ENCODE measurements at places on chromosomes 3 and 15.

GRCh38 chr3:195546130-195546560 is 3.0 kb upstream of the PPP1R2 start:
- DNase-seq, result no peak

- no peak for DNase-seq
These were observed 40.9 kb upstream of the STRIT1 start for GRCh38 chr3:155334215-155334913.

- no peak for DNase-seq
These were observed 62.7 kb upstream of the OSTN start for GRCh38 chr3:191136347-191136746.

- no peak for DNase-seq
These were observed 18.2 kb downstream of the KLHL6 start for GRCh38 chr3:183537295-183537730.

DNA sequence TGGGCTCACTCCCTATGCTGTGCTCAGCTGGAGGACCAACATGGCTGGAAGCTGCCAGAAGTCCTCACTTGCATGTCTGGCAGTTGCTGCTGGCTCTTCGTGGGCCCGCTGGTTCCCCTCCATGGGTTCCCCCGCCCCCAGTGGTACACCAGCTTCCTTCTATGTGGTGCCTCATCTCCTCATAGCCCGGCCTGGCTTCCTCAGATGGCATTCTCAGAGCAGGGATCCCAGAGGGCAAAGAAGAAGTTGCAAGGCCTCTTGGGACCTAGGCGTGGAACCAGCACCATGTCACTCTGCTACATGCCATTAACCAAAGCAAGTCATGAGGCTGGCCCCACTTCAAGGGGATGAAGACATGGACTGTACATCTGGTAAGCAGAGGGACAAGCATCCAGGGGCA is 2.9 kb upstream of the CFAP92 start:
- no peak for DNase-seq

DNA sequence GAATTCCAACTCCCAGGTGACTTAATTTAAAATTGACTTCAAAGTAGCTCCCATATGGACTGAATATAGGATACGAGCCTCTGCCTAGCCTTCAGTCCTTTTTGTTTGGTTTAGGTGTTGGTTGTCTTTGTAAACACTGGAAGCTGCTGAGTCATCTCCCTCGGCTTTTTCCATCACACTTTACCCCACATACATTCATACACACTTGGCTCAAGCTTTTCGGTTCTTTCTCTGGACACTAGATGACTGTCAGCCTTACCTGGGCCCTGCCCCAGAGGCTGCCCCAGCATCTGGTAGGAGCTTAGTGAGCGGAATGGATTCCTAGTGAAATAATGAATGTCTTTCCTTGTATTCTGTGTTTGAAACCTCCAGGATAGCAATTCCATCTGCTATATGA is 201.5 kb upstream of the IL12A start:
- DNase-seq, result no peak

DNA sequence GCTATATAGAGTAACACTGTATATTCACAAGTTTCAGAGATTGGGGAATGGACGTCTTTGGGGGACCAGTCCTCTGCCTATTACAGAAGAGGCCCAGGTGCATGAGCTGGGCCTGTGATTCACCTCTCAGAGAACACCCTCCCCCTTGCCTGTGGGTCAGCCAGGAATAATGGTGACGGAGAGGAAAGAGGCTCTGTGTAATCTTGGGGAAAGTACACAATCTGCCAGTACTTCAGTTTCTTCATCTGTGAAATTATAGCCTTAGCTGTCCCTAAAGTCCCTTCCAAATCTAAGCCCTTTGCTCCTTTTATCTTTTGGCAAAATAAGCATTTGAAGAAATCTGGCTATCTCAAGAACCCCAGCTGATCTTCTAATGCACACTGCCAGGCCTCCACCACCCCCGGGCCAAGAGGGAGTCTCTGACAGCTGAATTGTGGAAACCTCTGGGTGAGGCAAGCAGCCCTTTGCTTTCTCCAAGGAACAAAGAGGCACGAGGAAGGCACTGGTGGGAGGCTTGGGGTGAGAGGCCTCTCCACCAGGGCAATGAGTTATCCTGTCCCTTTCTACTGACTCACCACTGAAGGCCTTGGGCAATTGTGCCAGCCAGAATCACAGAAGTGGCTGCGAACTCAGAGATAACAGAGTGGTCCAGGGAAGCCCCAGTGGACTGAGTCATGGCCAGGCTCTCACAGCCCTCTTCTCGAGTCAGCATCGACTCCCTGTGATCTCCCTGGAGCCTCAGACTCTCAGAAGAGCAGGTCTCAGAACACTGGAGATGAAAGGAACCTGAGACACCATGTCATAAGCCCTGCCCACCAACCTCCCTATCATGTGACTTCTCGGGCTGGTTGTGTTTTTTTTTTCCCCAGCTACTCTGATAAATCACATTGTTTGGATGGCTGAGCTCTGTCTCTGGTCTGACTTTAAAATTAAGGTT is 31.8 kb downstream of the CCNL1 start:
- no peak for DNase-seq

DNA sequence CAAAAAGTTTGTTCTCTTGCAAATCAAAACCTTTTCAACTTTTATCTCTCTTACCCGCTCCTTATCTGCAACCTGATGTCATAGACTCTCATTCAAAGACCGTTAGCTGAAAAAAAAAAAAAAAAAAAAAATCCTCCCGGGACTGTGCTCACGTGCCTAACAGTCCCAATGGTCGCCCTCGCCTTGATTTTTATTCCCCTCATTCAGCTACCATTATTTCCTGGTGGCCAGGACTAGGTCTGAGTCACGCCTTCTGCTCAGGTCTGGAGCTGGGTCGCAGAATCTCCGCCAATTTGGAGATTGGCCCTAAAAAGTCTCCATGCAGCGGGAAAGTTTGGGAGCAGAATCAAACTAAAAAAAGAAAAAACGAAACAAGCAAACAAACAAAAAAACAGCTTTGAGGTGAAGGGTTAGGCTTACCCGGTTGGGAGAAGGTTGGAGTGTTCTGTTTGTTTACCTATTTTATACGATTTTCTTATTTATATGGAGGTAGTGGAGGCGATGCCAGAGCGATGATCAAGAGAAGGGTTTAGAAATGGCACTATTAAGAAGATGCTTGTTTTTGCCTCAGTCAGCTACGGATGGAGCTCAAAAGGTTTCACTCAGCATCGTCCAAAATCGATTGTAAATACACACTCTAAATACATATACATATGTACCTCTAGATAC is 51.1 kb downstream of the ZIC4 start:
- DNase-seq, result no peak

GRCh38 chr3:150114873-150115540 is 144.3 kb upstream of the PFN2 start:
- DNase-seq, result no peak

DNA sequence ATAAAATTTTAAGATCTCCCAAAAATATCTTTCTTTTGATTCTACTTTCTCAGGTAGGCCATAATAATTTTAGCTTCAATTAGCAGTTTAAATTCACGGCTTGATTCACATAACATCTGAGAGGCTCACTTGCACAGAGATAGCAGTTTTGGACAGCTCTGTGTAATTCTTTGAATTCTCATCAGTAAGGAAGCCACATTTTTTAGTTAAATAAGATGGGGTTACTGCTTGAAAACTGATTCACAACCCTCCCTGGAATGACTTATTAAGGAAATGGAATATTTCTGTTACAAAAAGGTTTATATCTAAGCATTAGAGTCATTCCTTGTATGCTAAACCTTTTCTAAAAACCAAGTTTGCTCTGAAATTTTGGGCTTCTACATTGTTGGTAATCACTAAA is 212.7 kb downstream of the ALCAM start:
- no peak for DNase-seq

DNA sequence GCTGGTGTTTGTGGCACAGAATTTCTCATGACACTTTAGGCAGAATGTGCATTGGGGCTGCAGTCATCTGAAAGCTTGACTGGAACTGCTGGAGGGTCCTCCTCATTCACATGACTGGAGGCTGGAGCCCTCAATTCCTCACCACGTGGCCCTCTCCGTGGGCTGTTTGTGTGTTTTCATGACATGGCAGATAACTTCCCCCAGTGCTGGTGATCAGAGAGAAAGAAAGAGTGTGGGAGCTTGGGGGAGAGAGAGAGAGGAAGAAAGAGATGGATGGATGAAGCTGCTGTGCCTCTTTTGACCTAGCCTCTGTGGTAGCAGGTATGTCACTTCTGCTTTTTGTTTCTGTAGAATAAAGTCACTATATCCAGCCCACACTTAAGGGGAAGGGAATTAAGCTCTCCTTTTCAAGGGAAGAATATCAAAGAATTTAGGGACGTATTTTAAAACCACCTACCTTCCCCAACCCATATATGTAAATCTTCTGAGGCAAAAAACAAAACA is 169.6 kb upstream of the IL12A start:
- no peak for DNase-seq

GRCh38 chr15:93289941-93290617 is 201.1 kb upstream of the RGMA start:
- DNase-seq, result no peak

GRCh38 chr15:32716915-32717425 is 834 bp upstream of the GREM1 start:
- DNase-seq, result peak; percentile 29

DNA sequence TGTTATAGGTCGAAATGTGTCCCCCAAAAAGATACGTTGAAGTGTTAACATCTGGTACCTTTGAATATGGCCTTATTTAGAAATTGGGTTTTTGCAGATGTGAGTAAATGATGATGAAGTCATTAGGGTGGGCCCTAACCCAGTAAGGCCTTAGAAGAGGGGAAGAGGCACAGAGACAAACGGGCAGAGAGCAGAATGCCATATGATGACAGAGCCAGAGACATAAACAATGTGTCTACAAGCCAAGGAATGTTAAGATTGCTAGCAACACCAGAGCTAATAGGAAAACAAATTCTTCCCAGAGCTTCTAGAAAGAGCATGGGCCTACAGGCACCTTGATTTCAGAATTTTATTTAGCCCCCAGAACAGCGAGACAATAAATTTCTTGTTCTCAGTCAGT is 693.1 kb upstream of the NECTIN3 start:
- DNase-seq, result no peak

DNA sequence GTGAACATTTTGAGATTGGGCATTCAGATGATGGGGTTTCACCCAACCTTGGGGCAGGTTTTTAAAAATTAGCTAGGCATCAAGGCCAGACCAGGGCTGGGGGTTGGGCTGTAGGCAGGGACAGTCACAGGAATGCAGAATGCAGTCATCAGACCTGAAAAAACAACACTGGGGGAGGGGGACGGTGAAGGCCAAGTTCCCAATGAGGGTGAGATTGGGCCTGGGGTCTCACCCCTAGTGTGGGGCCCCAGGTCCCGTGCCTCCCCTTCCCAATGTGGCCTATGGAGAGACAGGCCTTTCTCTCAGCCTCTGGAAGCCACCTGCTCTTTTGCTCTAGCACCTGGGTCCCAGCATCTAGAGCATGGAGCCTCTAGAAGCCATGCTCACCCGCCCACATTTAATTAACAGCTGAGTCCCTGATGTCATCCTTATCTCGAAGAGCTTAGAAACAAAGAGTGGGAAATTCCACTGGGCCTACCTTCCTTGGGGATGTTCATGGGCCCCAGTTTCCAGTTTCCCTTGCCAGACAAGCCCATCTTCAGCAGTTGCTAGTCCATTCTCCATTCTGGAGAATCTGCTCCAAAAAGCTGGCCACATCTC is 6.1 kb downstream of the RHO start:
- no peak for DNase-seq

DNA sequence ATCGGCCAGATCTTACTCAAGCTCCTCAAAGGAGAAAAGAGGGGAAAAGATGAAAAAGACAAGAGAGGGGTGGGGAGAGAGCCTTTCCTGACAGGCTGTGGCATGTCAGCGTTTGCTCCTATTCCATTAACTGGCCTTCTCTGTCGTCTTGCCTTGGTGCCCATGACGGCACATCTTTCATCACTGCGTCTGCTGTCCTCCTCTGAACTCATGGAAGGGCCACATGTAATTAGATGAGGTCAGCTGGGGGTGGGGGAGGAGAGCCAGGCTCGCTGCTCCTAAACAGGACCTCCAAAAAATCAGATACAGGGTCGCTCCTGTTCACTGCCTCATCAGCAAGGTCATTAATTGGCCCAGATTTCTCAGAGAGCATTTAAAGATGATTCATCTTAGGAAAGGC is 49.7 kb downstream of the LRTM1 start:
- no peak for DNase-seq

DNA sequence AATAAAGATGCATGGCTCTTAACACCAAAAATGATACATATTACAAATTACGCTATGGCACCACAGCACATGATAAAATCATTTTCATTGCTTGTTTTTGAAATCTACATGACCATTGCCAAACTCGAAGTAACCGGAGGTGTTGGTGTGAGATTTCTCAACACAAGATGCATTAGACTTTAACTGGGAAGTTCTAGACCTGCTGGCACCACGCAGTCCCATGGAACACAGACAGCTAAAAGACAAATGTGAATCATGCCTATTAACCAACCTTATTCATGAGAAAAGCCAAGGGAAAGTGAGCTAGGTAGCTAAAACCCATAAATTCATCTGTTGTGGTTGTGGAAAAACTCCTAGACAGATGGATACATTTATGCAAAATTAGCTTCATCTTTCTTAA is 595.4 kb downstream of the FOXP1 start:
- DNase-seq, result no peak

- DNase-seq, result no peak
These were observed 65.5 kb downstream of the BBX start for GRCh38 chr3:107588217-107588616.

- no peak for DNase-seq
These were observed 27.8 kb downstream of the FNDC3B start for GRCh38 chr3:172066880-172067796.

DNA sequence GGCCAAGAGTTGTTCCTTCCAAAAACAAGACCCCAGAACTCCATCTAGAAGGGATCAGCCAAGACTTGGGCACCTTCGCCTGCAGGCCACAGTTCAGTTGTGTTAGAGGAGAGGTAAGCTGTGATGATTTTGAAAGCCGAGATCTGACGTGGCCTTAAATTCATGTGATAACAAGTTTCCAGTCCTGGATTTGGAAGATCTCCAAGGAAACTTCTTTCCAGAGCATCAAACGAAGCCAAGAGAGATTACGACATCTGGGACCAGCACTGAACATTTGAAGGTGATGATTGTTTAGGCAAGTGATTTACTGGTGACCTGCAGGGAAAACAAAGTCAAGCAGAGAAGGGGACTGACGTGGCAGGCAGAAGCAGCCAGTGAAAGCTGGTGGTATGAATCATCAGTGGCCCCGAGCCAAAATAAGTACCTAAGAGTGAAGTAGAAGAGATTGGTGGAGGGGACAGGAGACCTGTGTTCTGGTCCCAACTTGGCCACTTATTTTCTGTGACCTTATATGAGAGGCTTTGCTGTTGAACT is 339.0 kb upstream of the PROK2 start:
- no peak for DNase-seq

- no peak for DNase-seq
These were observed 41.8 kb upstream of the ALCAM start for GRCh38 chr3:105324951-105325350.
